ENCODE measurements at places on chromosomes 3 and 15.

GRCh38 chr3:15519096-15519495 lies 2.4 kb downstream of the COLQ start:
- DNase-seq: no peak

GRCh38 chr3:66497985-66498671 lies 2.7 kb downstream of the LRIG1 start:
- no peak for DNase-seq

- DNase-seq: peak; percentile 68
These were observed 138.1 kb downstream of the GREM1 start for GRCh38 chr15:32855942-32856341.

DNA sequence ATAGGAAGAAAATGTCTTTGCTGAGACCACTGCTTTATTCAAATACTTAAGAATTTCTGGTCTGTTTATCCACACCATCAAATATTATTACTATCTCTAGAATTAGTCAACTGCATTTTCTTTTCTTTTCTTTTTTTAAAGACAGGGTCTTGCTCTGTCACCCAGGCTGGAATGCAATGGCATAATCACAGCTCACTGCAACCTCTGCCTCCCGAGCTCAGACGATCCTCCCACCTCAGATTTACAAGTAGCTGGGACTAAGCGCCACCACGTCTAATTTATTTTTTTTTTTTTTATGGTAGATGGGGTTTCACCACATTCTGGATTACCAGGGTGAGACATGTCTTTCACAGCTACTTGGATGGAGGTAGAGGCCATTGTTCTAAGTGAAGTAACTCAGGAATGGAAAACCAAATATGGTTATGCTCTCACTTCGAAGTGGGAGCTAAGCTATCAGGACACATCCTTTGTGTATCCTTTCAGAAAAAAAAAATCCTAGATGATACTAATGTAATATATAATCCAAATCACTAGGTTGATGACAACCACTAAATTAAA lies 52.8 kb downstream of the STAG1 start:
- DNase-seq: no peak

DNA sequence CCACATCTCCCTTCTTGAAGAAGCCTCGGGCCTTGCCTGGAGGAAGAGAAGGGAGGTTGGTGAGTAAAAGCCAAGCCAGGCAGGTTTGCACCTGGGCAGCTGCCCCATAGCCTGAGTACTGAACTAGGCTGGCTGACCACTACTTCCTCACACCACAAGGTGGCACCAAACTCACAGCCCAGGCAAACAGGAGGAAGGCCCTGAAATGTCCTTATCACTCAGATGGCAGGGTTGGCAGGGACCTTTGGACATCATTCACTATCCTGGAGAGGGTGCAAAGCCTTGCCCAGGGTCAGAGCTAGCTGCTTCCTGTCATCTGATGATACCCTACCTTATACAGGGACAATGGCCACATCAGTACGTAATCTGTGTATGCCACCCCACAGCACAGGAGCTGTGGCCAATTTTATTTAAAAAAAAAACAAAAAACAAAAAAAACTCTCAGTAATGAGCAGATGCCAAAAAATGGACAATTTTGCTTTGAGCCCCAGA lies 2.2 kb upstream of the GRAMD2A start:
- peak; percentile 75 for DNase-seq

- no peak for DNase-seq
These were observed 83.8 kb downstream of the APBA2 start for GRCh38 chr15:28969511-28970085.

- no peak for DNase-seq
These were observed 27.5 kb downstream of the PCCB start for GRCh38 chr3:136277634-136278033.

GRCh38 chr3:7512048-7512447 lies 651.1 kb downstream of the GRM7 start:
- DNase-seq: no peak

- DNase-seq: peak; percentile 14
These were observed 16.4 kb upstream of the BNC1 start for GRCh38 chr15:83300826-83301225.

GRCh38 chr3:169103951-169104941 lies 559.3 kb downstream of the MECOM start:
- DNase-seq: no peak

- no peak for DNase-seq
These were observed 5.8 kb upstream of the ZNF770 start for GRCh38 chr15:34993877-34994276.

- DNase-seq: peak; percentile 73
These were observed 46.5 kb downstream of the PTPN9 start for GRCh38 chr15:75532413-75533250.

GRCh38 chr15:69637818-69638217 lies 185.2 kb downstream of the RPLP1 start:
- no peak for DNase-seq

DNA sequence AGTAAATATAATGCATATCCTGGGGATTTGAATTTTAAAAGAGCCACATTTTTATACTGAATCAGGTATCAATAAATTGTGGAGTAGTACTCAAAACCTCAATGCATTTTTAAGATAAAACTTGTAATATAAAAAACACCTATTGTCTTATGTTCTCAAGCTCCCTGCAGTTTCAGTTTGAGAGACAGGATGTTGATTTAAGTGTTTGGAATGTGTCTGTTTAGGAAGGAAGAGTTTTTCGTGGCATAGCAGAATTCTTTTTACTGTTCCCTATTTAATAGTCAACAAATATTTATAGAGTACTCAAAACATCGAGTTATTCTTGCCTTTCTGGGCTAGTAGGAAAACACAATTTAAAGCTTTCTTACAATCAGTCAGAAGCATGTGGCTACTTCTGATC lies 146.1 kb upstream of the BCHE start:
- peak; percentile 18 for DNase-seq

DNA sequence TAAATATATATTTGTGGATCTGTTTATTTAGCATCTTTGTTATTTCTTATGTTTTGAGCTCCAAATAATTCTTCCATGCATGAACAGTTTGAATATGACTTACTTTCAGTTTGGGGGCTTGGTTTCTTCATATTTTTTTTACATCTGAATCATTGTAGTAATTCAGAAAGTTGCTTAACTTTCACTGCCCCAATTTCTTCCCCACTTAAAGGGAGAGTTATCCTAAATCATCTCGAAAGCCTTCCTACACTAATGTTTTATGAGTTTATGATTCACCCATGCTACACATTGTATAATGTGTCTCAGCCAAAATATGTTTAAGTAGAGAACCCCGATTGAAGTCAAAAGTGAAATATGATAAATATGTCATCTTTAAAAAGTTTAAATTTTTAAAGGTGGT lies 47.8 kb downstream of the SPRED1 start:
- no peak for DNase-seq

- peak; percentile 80 for DNase-seq
These were observed 35.4 kb downstream of the ACP3 start for GRCh38 chr3:132352556-132353143.

GRCh38 chr3:77348244-77348855 lies 308.5 kb downstream of the ROBO2 start:
- DNase-seq: peak; percentile 51

GRCh38 chr3:197019535-197019934 lies 10.1 kb downstream of the MELTF start:
- DNase-seq: no peak

DNA sequence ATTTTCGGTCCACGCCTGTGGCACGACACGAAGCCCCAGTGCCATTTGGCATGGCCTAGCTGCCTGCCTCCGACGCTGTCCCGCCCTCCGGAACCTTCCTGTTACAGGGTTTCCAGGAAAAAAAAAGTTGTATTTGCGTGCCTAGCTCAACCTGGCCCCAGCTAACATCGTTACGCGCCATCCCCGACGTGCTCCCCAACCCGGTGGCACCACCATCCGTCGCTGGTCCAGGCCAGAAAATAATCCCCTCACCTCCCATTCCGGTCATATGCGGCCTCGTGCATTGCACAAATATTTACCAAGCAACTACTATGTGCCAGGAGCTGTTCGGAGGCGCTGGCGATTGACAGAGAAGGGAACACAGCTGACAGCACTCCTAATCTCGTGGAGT lies 1.4 kb upstream of the CYP1A1 start:
- no peak for DNase-seq

- DNase-seq: no peak
These were observed 39.5 kb upstream of the SCAANT1 start for GRCh38 chr3:63951492-63952247.

GRCh38 chr15:23797747-23798446 lies 110.8 kb upstream of the NDN start:
- no peak for DNase-seq

DNA sequence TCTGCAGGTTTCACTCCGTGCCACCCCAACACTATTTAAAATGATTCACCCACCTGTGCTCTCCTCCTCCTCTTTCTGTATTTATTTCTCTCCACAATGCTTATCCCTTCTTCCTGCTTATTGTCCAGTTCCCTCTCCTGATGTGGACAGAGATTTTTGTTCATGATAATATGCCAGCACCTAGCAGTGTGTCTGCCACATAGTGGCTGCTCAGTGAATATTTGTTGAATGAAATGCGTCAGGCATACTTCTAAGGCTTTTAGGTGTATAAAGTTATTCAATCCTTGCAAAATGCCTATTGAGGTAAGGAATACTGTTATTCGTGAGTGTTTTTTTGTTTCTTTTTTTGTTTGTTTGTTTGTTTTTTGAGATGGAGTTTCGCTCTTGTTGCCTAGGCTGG lies 67.5 kb upstream of the MME start:
- DNase-seq: no peak

- DNase-seq: no peak
These were observed 5.0 kb downstream of the MYO5A start for GRCh38 chr15:52523647-52524046.

DNA sequence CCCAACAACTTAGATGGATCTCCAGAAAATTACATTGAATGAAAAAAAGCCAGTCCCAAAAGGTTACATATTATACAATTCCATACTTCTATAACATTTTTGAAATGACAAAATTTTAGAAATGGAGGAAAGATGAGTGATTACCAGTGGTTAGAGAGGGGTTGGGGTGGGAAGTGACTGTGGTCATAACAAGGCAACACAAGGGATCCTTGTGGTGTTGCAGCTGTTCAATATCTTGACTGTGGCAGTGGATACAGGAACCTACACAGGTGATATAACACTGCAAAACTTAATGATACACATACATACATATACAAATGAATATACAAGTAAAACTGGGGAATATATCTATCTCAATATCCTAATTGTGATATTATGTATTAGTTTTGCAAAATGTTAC lies 9.6 kb downstream of the GOLGB1 start:
- no peak for DNase-seq

- no peak for DNase-seq
These were observed 1.1 kb downstream of the CASR start for GRCh38 chr3:122184591-122184929.

- no peak for DNase-seq
These were observed 354.8 kb downstream of the MECOM start for GRCh38 chr3:169308654-169309250.

DNA sequence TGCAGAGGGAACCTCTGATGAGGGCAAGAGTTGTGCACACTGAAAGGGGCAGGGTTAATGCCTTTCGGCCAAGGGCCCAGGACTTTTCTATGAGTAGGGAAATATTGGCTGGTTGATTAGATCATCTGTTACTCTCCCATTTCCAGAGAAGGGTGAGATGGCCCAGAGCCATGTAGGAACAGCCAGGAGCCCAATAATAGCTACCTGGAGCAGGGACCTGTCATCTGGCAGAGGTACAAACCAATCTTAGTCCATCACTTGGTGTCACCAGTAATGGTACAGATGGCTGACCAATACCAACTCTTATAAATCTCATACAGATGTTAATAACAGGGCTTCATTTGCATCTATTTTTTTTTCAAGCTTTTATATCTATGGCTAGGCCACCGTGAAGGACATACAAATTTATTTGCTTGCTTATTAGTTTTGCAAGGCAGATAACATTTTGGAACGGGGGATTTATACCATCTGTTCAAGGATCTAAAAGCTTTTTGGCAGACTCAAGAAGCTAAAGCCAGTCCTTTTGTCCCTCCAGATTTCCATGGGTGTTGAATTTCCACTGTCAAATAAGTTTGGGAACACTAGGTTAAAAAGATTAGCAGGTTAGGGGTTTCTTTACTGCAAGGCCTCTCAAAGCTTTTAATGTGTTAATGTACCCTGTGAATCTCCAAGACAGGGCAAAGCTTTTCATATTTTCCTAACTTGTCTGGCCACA lies 79.3 kb downstream of the TNIK start:
- no peak for DNase-seq

- DNase-seq: no peak
These were observed 122.6 kb downstream of the ITPR1 start for GRCh38 chr3:4615750-4616149.

DNA sequence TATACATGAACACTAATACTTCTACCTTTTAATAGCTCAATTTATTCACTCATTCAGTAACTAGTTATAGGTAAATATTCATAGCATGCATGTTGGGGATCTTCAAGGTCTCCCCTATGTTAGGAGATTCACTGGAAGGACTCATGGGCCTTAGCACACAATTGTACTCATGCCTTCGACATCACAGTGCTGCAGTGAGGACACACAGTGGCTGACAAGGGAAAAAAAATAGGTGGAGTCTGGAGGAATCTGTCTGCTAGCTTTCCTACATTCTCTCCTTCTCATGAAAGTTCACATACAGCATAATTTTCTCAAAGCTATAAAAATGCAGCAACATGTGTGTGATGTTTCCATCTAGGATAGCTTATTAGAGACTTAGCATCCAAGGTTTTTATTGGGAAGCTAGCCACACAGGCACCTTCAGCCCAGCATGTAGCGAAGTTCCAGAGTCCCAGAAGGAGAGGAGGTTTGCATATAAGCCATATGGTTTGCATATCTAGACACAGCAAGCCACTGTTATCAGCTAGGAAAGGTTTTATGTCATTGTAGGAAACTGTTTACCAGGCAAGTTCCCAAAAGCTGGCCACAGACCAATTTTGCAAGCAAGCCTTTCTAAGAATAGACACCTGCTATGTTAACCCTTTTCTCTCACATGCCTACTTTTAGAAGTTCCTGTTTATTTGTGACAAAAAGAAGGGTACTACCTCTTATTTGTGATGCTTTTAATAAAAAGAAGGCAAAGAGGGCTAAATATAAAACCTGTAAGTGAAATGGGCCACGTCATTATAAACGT lies 46.4 kb downstream of the MORC1 start:
- DNase-seq: peak; percentile 33

DNA sequence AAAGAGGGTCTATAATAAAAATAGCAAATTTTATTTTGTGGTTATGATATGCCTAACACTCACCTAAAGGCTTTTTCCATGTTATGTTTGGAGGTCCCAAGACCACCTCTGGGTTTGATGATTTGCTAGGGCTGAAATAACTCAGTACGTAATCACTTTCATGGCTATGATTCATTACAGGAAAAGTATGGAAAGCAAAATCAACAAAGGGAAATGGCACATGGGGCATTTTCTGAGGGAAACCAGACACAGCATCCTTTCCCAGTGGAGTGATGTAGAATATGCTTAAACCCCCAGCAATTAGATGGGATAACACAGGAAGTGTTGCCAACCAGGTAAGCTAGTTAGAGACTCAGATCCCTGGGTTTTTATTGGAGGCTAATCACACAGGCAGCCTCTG lies 701.6 kb upstream of the CBLB start:
- DNase-seq: no peak
